ENCODE measurements at places on chromosomes 16 and 17.

DNA sequence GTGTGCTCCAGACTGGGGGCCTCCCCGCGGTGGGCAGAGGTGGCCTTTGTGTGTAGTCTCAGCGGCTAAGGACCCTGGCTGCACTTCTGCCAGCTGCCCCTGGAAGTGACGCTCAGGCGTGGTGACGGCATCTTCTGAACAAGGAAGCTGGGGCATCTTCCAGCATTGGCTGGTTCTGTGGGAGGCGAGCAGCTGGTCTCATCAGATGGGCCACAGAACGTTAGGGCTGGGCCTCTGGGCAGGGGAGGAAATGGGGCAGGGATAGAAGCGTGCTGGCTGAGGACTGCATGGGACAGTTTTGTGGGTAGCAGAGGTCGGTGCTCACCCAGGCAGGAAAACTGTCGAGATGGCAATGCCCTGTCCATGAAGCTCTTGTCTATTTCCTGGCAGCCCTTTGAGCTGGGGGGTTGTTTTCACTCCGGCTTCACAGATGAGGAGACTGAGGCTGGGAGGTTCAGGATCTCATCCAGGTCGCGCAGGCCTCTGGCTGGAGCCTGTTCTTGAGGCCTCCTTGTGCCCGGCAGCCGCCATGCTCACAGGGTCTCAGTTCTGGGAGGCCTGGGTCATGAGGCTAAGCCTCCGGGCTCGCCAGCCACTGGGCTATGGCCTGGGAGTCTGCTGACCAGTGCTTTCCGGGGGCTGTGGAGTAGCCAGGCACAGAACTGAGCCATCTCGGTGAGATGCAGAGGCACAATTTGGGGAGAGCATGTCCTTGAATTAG is 16.3 kb downstream of the IRF8 start:
- DNase-seq, result no peak

DNA sequence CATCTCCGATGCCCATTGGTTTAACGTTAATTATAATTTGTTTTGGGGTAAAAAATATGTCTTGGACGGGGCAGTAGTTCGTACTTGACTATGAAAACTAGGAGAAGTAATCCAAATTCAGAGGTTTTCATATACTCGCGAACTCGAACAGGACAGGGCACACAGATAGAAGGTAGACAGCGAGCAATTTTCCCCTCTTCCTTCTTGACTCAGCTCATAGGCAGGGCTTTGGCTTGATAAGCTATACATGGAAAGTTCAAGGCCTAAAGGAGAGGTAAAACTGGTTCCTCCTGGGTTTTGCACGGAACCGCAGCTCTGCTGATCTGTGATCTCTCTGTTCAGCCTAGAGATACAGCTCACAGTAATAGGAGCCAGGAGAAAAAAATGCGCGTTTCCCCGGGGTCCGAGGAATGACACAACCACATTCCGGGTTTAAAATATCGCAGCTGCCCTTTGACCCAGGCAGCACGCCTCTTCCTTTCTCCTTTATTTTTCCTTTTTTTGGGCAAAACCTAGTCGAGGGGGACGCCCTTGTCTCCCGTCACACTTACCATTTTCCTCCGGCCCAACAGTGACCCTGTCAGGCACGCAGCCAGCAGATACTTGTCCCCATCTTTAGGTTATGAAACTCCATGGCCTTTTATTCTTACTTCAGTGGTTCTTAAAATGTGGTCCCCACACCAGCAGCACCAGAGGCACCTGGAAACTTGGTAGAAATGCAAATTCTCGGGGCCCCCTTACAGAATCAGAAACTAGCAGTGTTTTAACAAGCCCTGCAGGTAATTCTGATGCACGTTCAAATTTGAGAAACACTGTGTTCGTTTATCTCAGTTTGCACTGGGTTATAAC is 1.7 kb upstream of the LASP1 start:
- DNase-seq, result no peak

- DNase-seq, result no peak
These were observed 7.4 kb upstream of the B9D1 start for GRCh38 chr17:19369846-19370492.

DNA sequence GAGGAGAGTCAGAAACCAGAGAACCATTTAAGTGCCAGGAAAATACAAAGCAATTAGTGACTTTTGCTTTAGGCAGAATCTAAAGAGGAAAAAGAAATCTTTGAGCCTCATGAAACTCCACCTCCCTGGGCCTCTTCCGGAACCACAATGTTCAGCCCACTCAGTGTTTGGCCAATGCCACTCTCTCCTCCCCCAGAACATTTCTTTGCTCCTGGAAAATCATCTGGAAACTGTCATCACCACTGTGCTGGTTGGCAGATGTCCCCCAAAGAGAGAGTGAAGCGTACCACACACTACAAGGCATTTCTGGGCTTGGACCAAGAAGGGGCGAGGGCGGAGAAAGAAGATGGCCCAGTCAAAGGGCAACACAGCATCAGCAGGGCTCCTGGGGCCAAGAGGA is 7.1 kb upstream of the SOX9 start:
- no peak for DNase-seq

- no peak for DNase-seq
These were observed 45.9 kb downstream of the SREBF1 start for GRCh38 chr17:17790637-17791464.

DNA sequence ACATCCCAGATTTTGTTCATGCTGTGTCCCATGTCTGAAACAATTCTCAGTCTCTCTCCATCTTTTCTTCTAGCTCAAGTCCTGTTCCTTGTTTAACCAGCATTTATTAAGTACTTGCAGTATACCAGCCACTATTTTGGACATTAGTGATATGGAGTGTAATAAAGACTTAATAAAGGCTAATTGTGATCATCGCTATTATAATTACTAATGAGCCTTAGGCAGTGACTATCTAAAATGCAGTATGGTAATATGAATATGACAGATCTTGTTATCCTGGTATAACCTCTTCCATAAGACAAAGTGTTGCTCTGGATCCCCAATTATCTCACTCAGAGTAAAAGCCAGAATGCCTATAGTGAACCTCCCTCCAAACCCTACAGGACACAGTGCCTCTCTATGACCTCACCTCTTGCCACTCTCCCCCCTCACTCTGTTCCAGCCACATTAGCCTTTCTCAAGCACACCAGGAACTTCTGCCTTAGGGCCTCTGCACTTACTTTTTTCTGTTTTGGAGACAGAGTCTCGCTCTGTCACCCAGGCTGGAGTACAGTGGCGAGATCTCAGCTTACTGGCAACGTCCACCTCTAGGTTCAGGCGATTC is 1.8 kb upstream of the FLOT2 start:
- no peak for DNase-seq

DNA sequence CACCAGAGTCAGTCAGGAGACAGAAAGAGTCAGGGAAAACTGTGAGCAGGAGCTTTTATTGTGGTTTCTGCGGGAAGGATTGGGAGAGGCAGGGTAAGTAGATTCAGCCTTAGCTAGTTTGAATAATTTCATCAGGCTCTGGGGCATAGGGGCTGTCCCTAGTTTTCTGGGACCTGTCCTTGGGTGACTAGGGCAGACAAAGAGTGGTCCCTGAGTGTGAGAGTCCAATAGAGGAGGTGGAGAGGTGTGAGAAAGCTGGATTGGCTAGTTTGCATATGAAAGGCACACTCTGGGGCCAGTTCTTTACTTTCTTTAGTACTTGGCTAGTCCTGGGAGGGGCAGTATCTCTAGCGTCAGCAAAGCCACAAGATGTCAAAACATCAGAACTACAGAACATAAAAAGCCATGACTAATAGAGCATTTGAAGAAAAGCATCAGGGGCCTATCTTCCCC is 255.6 kb downstream of the HS3ST3A1 start:
- DNase-seq, result no peak

DNA sequence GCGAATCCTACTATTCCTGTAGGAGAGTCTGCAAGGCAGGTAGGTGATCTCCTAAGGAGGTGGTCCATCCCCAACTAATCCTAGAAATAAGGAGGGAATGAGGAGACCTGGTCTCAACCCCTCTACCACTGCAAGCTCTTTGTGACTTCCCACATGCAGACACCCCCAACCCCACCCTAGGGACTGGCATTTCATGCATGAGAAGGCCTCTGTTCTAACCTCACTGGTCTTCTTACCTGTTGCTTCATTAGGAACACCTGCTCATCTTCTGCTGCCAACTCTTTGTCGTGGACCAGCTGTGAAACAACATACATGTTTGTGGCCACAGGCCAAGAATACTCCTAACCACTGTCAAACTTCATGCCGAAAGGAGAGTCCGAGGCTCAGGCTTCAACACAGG is 22.6 kb downstream of the DYNC1LI2 start:
- no peak for DNase-seq

DNA sequence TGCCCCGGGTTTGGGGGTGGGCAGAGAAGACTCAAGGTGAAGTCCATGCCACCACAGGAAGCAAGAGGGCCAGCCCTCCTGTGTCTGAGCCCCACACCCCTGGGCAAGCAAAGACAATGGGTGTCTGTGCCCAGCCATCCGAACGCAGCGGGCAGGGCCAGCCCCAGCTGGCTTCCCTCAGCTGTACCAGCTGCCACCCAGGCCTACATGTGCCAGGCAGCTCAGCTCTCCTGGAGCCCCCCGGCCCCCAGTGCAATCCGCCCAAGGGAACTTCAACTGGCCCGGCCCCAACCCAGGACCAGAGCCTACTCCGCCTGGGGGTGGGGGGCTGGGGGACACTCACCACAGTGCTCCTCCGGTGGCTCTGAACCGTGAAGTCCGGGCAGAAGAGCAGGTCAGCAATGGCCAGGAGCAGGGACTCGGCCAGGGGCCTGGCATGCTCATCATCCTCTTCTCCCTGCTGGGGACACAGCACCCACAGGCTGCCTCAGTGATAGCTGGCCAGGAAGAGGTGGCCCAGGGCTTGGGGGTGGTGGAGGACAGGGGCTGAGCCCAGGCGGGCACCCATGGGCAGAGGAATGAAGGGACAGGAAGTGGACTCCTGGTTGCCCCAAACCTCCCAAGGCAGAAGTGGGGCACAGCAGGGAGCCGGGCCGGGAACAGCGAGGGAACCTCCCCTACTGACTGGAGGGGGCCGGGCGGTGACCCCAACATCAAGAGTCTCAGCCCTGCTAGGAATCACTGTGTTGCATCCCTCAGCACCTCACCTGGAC is 9.8 kb downstream of the HID1 start:
- no peak for DNase-seq

- DNase-seq, result no peak
These were observed 34.8 kb upstream of the ADAMTS18 start for GRCh38 chr16:77469634-77470033.

DNA sequence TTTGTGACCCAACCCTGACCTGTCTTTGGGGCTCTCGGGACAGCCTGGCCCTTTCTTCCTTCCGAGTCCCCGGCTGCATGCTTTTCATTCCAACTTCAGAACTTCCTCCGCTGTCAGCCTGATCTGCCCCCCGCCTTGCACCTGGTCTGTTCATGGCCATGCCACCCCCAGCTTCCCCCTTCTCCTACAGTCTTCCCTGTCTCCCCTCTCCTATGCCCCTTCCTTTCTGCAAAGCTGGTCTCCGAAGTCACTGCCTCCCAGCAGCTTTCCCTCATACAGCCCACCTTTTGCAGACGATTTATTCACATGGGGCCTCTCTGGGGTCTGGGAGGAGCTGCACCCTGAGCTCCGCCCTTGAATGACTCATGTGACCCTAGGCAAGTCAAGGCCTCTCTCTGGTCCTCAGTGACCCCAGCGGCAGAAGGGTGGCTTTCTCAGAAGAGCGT is 47.1 kb upstream of the SDK2 start:
- DNase-seq, result no peak

GRCh38 chr16:82638095-82638798 is 11.5 kb downstream of the CDH13 start:
- DNase-seq, result no peak

DNA sequence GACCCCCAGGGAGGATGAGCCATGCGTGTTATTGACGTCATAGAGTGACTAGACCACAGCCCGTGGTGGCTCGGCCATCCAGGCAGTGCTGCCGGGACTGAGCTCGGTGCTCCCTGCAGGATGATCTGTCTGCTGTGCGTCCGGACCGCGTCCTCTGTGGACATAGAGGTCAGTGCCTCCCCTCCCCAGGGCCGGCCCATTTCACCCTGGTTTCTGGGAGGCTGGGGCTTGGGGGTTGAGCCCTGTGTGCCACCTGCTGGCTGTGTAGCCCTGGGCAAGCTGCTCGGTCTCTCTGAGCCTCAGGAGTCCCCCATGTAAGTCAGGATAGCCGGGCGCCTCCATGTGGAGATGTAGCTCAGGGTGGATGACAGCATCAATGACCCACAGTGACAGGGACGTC is 8.3 kb downstream of the TSC2 start:
- DNase-seq, result no peak

DNA sequence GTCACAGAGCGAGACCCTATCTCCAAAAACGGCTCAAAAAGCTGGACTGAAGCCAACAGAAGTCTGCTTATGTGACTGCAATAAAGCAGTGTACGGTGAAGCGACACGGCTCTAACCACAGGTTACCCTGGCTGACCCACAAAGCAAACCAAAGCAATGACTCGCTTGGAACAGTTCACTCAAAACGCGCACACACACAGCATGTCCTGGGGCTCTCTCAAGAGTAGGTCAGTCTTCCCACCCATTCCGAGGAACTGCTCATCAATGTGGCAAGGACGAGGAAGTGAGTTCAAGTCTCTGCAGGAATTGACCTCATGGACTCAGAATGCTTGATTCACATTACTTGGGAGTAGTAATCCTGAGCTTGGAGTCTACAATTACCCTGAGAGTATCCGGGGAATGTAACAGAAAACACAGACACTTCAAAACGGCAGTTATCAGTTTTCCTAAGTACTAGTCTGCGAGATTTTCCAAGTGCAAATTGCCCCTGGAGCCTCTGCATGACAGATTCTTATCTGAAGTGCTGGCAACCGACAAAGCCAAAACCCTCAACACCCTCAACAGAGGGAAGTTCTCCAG is 25.4 kb downstream of the PELP1 start:
- no peak for DNase-seq

DNA sequence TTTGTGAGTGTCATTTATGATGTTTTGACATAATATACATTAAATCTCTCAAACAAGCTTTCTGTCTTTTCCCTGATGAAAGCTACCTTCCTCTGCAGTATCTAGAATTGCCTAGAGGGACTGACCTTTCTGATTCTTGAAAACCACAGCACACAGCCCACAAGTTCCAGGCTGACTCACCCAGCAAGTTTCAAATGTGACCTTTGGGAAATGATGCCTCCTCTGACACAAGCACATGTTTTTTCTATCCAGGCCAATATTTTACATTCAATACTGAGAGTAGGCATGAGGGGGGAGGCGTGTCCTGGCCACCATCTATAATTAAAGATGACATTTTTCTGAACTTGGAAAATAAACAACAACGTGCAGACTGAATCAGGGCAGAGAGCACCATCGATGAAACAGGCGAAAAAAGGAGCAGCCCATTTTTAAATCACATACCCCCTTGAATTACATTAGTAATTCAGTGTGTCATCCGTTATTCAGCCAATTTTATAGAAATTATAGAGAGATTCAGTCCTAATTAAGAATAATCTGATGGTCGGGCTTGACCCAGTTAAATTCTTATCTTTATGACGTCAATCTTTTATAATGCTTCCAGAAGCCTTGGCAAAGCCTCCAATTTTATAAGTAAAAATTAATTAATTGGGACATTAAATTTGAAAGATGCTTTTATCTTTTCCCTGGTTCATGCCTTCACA is 292.6 kb upstream of the CDH11 start:
- DNase-seq, result no peak

Measured in activated T-cell treated with anti-CD3 and anti-CD28 coated beads for 4 hours (primary cell).